ENCODE measurements at places on chromosomes 3 and 15. TPM values are rescaled to one million over a fixed set of nuclear protein-coding genes. Genes with fewer than 3 reads are reported as not detected.

The PRTG gene
- 2.7 TPM for total RNA-seq

The HTR3D gene
- total RNA-seq, result not detected

The KLF15 gene
- not detected for total RNA-seq

The CCRL2 gene
- 1.0 TPM for total RNA-seq

The ERC2 gene
- total RNA-seq, result 1.2 TPM

All from M059J (cell line).